Activated CD4-positive, alpha-beta T cell treated with anti-CD3 and anti-CD28 coated beads for 1 hour (primary cell): ENCODE measurements at places on chromosomes 3 and 15.

GRCh38 chr15:68789534-68790241 lies 31.0 kb downstream of the ANP32A start:
- DNase-seq: no peak

GRCh38 chr3:175526609-175527280 lies 667.6 kb downstream of the NAALADL2 start:
- DNase-seq: no peak

DNA sequence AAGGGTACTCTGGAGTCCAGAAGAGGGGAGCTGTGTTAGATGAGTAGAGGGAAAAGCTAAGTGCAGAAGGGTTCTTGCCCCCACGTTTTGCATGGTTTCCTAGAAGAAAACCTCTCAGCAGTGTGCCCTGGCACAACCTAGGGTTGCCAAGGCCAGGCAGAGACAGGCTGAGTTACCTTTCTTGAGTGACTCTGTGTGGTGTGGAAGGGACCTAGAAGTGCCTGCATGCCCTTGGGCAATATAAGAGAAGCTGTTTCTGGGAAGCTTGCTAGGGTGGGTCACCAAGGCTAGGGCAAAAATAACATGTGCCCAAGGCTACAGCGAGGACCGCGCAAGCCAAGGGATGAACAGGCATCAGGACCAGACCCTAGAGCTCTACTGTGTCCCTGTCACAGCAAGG lies 3.4 kb upstream of the SAMD7 start:
- no peak for DNase-seq

GRCh38 chr15:57069423-57069822 lies 151.0 kb downstream of the TCF12 start:
- DNase-seq: no peak

GRCh38 chr3:35291471-35292236 lies 347.7 kb upstream of the ARPP21 start:
- DNase-seq: no peak

- DNase-seq: no peak
Observed at GRCh38 chr15:100570275-100570674, 31.7 kb downstream of the LINS1 start.

- no peak for DNase-seq
Observed at GRCh38 chr3:154164387-154164786, 43.2 kb downstream of the ARHGEF26 start.

DNA sequence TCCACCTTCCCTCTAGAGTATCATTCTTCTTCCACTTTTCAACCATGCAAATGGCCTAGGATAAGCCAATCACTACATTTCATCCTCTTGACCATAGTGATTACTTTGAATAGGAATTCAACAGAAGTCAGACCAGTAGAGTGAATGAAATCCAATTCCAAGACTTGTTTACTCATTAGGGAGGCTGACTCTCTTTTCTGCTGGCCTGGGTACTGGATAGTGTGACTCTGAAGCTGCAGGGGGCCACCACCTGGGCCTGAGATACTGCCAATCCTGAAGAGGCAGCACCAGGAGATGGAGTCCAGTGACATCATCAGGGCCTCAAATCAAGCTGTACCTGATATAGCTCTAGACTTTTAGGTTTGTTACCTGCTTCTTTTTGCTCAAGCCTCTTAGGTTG lies 7.0 kb upstream of the FSTL1 start:
- DNase-seq: no peak

- DNase-seq: no peak
Observed at GRCh38 chr3:88267847-88268246, 118.1 kb downstream of the C3orf38 start.

DNA sequence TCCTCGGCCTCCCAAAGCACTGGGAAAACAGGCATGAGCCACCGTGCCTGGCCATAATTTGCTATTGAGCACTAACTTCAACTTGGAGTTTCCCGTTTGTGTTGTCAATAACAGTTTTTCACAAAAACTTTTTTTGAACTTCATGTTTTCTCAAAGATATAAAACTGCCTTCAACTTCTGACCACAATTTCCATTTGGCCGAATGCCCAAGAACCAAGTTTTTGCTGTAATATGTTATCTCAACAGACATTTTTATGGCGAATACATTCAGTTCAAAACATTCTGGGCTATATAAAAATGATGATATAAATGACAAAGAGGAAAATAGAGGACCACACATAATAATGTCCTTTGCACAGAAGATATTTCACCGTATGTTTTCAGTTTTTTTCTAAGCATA lies 56.4 kb downstream of the NEDD4 start:
- no peak for DNase-seq

DNA sequence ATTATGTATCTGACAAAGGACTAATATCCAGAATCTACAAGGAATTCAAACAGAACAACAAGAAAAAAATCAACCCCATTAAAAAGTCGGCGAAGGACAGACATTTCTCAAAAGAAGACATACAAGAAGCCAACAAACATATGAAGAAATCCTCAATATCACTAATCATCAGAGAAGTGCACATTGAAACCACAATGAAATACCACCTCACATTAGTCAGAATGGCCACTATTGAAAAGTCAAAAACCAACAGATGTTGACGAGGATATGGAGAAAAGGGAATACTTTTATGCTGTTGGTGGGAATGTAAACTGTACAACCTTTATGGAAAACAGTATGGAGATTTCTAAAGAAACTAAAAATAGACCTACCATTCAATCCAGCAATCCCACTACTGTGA lies 233.1 kb upstream of the PLSCR5 start:
- DNase-seq: no peak

DNA sequence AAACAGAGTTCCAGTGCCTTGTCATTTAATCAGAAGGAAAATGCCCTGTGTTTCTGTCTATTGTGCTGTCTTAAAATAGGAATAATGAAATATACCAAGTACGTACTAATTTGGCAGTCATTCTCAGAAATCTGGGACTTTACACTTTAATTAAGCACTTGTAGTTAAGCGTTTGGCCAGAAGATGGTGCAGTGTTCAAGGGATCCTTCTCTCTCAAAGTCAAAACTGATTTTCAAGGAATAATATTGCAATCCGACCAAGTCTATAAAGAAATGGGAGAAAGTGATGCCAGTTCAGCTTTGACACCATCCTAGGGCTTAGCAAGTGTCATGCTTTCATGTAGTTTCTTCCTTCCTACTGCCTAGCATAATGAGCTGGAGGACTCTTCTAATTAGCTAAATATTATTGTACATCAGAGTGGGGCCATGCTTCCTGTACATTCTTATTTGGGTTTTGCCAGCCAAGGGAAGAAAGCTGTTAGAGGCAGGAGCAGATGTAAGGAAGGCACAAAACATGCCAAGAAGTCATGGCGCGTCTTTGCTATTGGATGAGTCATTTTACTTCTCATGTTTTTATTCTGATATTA lies 64.8 kb downstream of the SAMMSON start:
- DNase-seq: no peak

DNA sequence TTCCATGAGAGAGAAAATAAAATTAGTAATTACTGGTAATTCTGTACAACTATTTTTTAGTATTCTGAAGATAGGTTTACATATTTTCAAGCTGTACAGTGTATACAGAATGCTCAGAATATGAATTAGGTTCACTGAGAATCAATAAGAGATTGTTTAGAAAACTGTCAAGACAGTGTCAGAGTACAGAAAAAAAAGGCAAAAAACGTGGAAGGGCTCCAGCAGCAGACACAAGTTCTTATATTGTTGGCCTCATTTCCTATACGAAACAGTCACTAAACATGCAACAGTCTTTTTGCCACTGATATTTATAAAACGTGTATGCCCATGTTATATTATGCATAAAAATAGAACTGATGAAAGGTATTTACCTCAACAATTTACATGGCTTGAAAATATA lies 103.9 kb downstream of the ISL2 start:
- DNase-seq: no peak

DNA sequence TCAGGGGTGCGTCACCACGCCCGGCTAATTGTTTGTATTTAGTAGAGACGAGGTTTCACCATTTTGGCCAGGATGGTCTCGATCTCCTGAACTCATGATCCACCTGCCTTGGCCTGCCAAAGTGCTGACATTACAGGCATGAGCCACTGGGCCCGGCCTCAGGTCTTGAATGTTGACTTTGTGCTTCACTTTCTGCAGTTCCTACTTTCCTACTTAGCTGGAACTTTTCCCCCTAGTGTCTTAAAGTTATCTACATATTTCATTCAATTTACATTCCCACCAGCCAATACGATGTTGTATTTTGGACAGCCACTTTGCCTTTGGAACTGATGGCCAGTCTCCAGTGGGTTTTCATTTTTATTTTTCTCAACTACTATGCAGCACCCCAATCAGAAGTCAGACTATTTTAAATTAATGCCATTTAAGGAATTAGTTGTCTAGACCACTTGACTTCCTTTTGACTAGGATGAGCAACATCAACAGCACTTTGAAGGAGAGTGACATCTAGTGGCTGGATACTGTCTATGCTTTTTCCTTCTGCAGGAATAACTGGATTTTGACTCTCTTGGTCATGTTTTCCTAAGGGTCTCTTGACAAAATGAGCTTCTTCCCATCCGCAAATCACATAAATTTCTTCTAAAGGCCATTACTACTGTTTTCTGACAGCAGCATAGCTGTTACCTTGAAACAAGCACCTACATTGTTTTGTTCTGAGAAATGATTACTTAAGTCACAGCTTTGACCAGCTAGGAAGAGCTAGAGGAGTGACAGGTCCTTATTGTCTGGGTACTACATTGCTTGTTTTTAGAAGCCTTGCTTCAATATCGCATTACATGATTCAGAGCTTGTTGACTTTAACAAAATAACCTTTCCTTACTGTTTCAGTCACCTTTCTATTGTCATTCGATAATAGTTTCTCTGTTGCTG lies 140.2 kb downstream of the ITPR1 start:
- no peak for DNase-seq
